ENCODE measurements at places on chromosomes 7 and 10.

DNA sequence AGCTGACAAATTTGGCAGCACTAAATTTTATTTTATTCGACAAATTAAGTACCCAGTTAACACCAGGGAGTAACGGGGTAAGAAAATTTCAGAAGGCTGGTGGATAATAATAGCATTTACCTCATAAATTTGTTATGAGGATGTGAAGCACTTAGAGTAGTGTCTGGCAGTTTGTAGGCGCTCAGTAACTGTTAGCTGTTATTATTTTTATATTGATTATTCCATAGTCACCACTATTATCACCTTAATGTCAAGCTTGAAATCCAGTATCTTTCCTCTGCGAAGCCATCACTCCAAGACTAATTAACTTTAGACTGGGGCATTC, 563 bp upstream of the COA1 start:
- no peak for DNase-seq

- DNase-seq = no peak
Observed at GRCh38 chr10:95280637-95281036, 10.2 kb downstream of the PDLIM1 start.

GRCh38 chr10:59905731-59906416, 482 bp downstream of the CCDC6 start:
- no peak for DNase-seq

GRCh38 chr7:111162692-111163091, 71.8 kb downstream of the LRRN3 start:
- no peak for DNase-seq

DNA sequence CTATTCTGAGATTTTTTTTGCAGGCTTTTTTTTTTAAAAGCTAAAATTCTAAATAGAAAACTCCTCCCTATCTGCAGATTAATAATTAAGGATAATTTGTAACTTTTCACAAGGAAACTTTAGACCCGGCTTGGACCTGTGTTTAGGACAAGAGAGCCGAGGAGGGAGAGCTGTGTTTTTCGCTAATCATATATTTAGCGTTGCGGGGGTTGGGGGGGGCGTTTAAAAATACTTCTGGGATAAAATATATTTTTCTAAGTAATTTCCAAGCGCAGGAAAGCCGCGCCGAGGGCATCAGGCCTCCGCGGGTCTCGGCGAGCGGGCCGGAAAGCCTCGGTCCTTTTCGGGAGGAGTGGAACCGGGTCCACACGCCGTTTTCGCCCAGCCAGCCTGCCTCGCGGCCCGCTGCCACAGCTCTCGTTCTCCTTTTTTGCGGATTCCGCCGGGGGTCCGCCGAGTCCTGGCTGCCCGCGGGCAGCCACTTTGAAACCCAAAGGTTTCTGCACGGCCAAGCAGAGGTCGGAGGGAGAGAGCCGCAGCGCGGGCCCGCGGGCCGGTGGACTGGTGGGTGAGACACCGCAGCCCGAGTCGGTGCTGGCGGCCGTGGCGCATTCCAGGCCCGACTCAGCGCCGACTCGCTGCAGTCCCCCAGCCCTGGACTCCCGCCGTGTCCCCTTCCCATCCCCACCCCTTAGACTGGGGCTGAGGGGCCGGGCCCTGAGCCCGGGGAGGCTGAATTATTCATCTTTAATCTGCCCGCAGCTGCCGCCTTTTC, 2.3 kb downstream of the PAX2 start:
- no peak for DNase-seq

DNA sequence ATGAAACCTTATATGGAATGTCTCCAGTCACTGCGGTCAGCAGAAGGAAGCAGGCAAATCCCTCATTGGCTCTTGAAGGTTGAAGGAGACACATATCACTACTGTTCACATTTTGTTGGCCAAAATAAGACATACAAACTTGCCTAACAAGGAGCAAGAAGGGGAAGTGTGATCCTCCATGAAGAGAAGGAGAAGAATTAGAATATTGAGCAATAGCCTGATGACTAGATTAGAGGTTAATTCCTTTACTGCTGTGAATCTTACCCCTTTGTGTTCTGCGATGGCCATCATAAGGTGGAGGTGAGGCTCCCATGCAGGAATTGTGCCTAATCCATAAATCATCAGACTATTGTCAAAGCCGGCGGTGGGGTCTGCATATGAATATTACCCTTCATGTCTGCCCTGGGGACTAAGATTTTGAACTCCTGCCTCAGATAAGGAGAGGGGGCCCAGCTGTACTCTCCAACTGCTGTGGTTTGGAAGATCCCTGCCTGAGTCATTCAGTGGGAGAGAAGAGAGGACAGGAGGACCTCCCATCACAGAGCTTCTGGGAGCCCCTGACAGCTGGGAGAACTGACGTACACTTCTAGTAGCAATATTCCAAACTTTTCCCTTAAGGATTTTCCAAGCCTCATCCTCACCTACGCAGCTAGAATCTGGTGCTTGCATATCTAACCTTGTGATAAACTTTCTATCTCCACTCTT, 398.5 kb downstream of the REEP3 start:
- DNase-seq = no peak

- no peak for DNase-seq
Observed at GRCh38 chr10:43943119-43943817, 294.6 kb upstream of the ZNF32 start.

GRCh38 chr10:58813573-58813972, 300.9 kb downstream of the BICC1 start:
- DNase-seq = no peak

DNA sequence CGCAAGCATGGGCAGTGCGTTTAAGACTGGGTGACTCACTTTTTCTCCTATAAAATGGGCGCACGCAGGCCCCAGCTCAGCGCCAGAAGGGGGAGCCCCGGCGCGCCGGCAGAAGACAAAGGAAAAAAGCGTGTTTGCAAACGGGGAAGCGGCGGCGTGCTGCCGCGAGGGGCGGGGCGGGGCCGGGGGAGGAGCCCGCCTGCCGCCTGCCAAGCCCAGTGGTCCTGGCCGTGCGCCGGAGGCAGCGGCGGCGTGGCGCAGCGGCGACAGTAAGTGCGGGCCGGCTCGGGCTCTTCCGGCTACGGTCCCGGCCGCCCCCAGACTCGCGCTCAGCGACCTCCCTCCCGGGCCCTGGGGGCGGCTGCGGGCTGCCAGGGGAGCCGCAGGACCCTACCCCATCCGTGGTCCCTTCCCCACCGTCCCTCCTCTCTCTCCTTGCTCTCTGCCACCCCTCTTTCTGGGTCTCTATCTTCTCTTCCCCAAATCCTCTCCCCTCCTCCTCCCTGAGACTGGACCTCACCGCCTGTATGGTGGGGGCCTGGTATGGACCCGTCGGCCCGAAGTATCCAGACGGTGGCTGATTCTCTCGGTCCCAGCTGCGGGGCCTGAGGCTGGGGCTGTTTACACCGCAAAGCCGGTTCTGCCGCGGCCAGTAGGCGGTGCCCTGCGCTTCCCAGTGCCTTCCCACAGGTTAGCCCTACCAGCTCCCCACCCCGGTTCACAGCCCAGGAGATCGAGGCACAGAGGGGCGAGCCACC, at the start of gene SLC29A3:
TSS of gene SLC29A3 (plus strand) at position 218 of the 758 bp plus-strand sequence. CDS start at position 269, 51 bp downstream.
- peak; percentile 86 for DNase-seq

GRCh38 chr7:81173766-81174281, 255.0 kb upstream of the SEMA3C start:
- no peak for DNase-seq

DNA sequence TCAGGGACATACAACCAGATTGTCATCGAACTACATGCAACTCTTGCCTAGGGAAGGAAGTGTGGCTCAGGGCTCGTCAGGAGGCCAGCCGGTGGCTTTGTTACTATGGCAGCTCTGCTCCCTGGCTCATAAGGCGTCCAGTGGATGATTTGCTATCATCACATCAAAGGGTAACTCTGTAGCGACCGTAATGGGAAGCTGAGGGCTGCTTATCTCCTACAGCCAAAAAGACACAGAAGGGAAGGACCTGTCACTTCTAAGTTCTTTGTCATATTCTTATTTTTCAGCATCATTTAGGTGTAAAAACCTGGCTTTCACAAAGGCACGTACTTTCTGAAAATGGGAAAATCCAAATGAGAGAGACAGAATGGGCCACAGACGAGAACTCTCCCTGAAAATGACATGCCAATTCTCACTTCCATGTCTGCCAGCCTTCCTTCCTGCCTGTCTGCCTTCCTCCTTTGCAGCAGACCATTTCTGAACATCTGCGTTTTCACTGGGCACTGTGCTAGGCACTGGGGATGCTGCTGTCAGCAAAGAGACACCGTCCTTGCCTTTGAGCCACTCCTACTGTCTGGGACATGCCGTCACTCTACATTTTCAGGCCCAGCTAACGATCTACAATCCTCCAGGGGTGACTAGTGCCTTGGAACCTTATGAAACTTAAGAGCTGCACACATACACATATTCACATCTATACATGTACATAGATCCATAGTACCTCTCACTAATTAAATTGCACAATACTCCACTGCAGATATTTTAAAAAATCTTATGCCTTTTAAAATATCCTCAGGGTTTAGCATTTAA, 26.9 kb downstream of the ENKUR start:
- DNase-seq = no peak

DNA sequence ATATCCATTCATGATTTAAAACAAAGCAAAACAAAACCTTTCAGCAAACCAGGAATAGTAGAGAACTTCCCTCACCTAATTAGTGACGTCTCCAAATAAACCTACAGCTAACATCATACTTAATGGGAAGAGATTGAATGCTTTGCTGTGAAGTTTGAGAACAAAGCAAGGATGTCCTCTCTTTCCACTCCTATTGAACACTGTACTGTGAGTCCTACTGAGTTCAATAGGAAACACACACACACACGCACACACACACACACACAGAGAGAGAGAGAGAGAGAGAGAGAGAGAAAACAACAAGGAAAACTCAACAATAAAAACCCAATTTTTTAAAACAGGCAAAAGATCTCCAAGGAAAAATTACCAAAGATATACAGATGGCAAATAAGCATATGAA, 32.3 kb downstream of the PODXL start:
- no peak for DNase-seq

DNA sequence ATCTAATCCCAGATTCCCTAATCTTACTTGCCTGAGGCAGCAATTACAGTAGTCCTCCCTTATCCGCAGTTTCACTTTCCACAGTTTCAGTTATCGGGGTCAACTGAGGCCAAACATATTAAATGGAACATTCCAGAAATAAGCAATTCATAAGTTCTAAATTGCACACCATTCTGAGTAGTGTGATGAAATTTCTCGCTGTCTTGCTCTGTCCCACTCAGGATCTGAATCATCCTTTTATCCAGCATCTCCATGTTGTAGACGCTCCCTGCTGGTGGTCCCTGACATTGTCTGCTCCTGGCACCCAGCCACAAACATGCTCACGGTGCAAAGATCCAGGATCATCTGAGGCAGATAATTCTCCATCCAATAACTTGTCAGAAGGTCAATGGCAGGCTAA, 128.7 kb upstream of the CXCL12 start:
- no peak for DNase-seq

DNA sequence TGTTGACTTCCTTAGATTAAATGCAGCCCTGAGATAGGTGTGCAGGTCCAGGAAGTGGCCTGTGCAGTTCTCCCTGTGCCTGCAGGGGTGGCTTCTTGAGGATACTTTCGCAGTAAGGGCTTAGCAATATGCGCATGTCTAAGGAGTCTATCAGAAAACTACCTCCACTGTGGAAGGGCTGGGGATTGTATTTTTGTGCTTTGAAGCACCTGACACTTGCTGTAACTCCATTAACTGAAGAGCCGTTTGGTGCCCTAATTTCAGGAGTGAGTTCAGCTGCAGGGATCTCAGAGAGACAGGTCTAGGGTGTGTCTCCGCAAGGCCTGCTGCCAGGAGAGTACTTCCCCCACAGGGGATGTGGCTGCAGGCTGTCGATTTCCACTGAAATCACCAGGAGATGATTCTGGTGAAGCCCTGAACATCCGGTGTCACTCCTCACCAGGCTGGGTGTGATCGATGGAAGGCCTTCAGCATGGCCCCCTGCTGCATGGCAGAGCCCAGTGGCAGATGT, 35.5 kb downstream of the IKZF1 start:
- peak; percentile 56 for DNase-seq

- no peak for DNase-seq
Observed at GRCh38 chr7:44217223-44217714, 16.5 kb downstream of the YKT6 start.

DNA sequence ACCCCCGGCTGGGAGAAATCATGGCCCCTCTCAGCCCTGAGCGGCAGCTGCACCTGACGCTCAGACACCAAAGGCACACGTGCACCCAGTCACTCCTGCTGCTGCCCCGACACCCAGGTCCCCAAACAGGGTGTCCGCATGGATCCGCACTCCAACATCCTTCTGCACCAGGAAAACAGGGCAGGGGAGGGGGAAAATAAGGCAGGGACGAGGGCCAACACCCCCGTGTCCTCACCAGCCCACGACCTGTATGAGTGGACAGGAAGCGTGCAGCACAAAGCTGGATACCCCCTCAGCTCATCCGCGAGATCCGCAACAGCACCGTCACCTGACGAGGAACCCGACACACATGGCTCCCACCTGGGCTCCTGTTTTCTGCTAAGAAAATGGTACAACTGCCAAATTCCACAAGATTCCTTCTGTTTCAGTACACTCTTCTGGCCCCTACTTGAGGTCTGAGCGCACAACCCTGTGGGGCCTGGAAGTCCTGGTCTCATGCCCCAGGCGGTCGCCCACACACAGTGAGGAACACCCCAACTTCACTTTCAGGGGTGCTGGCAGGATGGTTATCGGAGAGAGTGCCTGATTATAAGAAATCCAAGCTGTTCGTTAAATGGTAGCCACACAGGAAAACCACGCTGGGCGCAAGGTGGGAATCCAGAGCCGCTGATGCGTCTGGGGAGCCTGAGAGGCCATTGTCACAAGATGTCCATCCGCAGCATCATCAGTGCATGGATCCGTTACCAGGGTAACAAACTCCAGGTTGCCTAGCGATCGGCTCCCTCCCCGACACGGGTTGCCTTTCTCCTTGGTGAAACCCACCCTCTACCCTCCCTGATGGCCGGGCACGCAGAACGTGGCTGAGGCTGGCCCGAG, 63.6 kb downstream of the ZRANB1 start:
- DNase-seq = no peak

DNA sequence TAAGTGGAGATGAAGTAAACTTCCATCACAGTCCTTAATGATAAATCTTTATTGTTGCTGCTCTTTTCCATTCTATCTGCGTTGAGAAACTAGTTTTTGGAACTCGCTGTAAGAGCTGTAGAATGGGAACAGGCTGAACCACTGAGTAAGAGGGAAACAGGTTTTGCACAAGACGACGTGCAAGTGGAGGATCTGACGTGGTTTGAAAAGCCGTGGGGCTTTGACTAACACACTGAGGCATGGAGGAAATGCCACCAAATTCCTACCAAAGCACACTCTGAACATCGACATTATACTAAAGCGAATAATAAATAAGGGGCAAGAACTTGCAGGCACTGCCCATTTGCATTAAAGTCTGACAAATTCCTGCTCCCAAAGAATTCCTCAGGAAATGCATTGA, 160.6 kb downstream of the KLF6 start:
- no peak for DNase-seq

- DNase-seq = no peak
Observed at GRCh38 chr7:100642534-100642907, 1.2 kb upstream of the TFR2 start.

DNA sequence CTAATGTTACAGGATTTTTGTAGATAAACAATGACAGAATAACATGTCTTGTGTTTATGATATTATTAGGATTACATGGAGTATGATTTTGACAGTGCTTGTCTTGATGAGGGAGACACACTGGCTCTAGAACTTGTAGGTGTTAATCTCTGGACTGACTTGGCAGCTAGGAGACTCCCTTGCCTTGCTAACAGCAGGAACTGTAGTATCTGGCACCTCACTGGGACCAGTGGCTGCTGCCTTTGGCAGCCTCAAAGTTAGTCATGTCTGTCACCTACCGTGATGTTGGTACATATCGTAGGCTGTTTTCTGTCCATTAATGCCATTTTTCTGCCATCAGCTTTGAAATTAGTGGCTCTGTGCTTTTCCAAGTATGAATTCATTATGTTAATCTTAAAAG, 261.5 kb downstream of the CDK14 start:
- DNase-seq = no peak

All from activated effector memory CD4-positive, alpha-beta T cell treated with Interleukin-2 at 50 U/mL for 16 hours (primary cell).